Muscle of leg (tissue), 16 donors: ENCODE measurements at places on chromosomes 7 and 10. TPM values are rescaled to one million over a fixed set of nuclear protein-coding genes. Genes with fewer than 3 reads are reported as not detected.

DNA sequence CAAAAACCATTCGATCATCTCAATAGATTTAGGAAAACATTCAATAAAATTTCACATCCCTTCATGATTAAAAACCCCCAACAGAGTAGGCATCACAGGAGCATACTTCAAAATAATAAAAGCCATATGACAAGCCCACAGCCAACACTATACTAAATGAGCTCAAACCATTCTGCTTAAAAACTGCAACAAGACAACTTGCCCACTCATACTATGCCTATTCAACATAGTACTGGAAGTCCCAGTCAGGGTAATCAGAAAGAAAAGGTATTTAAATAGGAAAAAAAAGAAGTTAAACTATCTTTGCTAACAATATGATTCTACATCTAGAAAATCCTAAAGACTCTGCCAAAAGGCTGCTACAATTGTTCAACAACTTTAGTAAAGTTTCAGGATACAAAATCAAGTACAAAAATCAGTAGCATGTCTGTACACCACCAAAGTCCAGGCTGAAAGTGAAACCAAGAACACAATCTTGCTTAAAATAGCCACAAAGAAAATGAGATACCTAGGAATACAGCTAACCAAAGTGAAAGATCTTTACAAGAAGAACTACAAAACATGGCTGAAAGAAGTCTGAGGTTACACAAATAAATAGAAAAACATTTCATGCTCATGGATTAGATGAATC, 882.6 kb downstream of the GRM8 start:
- no peak for DNase-seq

- no peak for DNase-seq
Measured at GRCh38 chr7:44530990-44531389, 10.1 kb downstream of the NPC1L1 start.

DNA sequence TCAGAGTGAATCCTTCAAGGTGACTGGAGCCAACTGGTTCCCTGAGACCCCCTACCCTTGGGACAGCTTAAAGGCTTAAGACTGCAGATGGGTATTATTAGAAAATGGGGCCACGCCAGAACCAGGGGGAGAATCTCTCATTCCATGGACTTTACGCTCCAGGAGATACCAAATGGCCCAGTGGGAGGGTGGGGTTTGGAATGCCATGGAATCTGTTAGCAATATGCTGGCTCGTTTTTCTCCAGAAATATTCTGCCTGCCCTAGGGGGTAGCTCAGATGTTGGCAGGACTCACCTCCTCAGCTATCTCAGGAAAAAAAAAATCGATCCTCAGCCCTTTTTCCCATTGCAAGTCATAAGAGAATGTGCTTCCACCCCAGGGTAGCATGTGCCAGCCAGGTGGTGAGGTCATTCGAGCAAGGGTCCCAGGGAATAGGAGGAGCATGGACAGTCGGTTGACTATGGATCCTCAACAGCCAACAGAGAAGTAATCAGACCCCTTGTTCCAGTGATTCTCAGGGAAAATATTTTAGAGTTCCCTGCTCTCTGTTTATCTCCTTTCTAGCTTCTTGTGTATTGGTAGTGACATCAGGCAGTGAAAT, 22.9 kb downstream of the SVIL start:
- peak; percentile 38 for DNase-seq

The UCMA gene
- total RNA-seq: 2.6 TPM

The IFIT1B gene
- total RNA-seq: 1.1 TPM

The CUBN gene
- total RNA-seq: 2.0 TPM

GRCh38 chr10:11546581-11546980, 64.9 kb downstream of the USP6NL start:
- DNase-seq: no peak

The AHCYL2 gene
- total RNA-seq: 13.0 TPM

The HYAL4 gene
- total RNA-seq: 0.09 TPM

DNA sequence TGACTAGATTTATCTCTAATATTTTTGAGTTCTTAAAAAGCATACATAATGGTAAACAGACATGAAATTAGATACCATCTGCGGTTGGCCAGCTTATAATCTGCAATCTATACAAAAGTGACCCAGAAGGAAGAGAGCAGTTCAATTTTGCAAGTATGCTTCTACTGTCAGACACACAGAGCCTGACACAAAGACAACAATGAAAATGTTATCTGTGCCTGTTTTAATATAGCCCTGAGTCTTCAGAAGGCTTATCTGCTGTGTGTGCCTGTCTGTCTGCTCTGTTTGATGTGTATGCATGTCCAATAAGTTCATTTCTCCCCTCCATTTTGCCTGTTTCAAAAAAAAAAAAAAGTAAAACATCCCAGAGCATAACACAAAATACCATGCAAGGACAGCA, 73.3 kb upstream of the FHIP2A start:
- DNase-seq: no peak
